AG08396 (cell line): ENCODE measurements at places on chromosomes 3 and 15.

- DNase-seq = peak; percentile 54
Measured at GRCh38 chr15:48647962-48648361, 2.5 kb upstream of the FBN1 start.

- no peak for DNase-seq
Measured at GRCh38 chr15:73346735-73347312, 21.9 kb downstream of the HCN4 start.

DNA sequence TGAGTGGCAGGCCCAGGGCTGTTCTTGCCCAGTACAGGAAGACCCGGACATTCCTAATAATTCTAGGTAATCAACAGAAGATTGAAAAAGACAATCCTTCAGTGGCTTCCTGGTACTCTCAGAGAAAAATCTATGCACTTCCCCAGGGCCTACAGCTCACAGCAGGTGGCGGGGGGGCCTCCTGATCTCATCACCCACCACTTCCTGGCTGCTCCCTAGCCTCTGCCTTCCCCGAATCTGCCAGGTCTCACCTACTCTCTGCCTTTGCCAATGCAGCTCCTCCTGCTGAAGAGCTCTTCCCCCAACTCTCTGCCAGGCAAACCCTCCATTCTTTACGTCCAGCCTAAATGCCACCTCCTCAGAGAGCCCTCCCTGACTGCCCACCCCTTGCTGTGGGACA is 37.5 kb downstream of the EHD4 start:
- DNase-seq = no peak

GRCh38 chr15:70378126-70379031 is 280.7 kb upstream of the TLE3 start:
- no peak for DNase-seq

DNA sequence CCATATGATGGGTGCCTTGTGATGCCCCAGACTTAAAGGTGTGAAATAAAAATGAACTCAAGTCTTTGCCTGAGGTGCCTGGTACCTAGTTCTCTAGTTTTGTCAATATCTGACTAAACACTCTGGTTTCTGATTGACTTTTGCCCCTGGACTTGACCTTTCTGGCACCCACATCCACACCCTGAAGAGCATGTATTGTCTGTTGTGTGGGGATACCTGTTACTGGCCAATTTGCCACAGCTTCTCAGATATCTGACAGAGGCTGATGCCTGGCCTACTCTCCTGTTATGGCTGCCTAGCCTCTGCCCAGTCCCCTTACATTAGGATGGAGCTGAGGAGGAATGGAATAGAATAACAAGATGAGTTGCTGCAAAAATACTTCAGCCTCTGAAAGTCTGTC is 3.6 kb downstream of the ZBTB38 start:
- no peak for DNase-seq

- DNase-seq = no peak
Measured at GRCh38 chr3:162491952-162492351, 995.3 kb downstream of the OTOL1 start.

GRCh38 chr3:132659365-132660051 is at the start of gene ACAD11:
Gene ACAD11, minus strand, starts transcription at chr3:132659809. Its CDS starts 58 bp downstream, at chr3:132659751.
- DNase-seq = peak; percentile 78
